Stimulated activated CD8-positive, alpha-beta memory T cell treated with anti-CD3 and anti-CD28 coated beads, Interleukin-2, amount 100 ng/mL, for 1 hour (primary cell): ENCODE measurements at places on chromosomes 11 and 22.

DNA sequence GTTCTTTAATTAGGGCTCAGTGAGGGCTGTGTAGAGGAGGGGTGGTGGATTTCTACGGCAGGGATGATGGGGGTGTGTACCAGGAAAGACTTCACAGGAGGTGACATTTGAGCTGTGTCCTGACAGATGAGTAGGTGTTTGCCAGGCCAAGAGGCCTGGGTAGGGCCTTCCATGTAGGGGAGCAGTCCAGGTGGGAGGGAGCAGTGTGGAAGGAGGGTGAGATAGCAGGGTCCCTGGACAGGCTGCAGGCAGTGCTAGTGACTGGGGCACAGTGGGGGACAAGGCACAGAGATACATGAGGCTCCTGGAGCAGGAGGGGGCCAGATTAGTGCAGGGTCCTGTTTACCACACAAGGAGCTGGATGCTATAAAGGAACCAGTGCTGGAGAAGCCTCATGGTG, 147.9 kb upstream of the CADM1 start:
- DNase-seq = no peak

- DNase-seq = no peak
These were observed 43.5 kb upstream of the TP53I11 start for GRCh38 chr11:44993971-44994704.

GRCh38 chr22:29654420-29654819, 51.0 kb downstream of the NF2 start:
- no peak for DNase-seq

DNA sequence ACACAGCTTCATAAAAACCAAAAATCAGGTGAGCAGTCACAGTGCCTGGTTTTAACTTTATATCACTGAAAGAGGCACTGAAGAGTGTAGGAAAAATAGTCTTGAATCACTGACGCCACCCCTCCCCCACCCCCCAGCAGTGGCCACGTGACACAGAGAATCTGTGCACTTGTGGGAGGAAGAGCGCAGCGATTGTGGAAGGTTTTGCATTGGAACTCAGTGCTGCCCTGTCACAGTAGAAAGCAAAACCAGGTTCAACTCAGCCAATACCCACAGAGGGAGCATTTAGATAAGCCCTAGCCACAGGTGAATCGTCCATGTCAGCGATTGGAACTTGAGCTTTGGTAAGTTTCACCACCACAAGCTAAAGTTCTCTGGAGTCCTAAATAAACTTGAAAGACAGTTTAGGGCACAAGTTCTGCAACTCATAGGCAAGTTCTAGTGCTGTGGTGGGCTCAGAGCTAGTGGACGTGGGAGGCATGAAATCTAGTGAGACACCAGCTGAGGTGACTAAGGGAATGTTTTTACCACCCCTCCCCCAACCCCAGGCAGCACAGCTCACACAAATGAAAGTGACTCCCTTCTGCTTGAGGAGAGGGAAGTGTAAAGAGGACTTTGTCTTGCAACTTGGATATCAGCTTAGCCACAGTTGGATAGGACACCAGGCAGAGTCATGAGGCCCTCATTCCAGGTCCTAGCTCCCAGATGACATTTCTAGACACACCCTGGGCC, 13.3 kb downstream of the OR52B2 start:
- no peak for DNase-seq

GRCh38 chr11:73142128-73142377, at the start of gene FCHSD2:
Gene FCHSD2, minus strand, starts transcription at chr11:73142318. Its CDS starts 441 bp downstream, at chr11:73141877.
- DNase-seq = no peak

- no peak for DNase-seq
These were observed 1356.2 kb downstream of the FAM181B start for GRCh38 chr11:81377418-81377817.

- no peak for DNase-seq
These were observed 638 bp upstream of the TENM4 start for GRCh38 chr11:79441461-79441875.

DNA sequence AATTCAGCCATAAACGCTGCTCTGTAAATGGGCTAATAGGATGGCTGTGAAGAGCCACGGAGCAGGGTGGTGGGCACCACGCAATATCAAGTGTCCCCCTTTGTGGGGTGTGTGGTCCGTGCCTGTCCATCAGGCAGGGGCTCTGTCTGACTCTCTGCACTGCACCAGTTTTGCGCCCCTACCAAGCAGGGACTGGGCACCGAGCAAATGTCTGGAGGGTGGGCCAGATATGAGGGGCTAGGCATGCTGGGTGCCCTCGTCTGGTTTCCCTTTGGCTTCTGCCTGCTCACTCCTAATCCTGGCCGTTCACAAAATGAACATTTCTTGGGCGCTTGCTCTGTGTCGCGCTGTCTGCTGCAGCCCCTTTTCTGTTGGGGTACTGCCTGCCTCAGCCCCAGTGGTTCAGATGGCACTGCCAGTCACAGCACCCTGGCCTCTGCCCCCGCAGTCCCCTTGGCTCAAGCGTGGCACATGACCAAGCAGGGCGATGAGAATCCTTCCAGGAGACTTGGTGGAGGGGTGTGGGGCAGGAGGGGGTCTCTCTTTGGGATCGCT, 37.1 kb upstream of the CELSR1 start:
- DNase-seq = no peak

GRCh38 chr11:110818032-110818687, 105.9 kb upstream of the ARHGAP20 start:
- no peak for DNase-seq

DNA sequence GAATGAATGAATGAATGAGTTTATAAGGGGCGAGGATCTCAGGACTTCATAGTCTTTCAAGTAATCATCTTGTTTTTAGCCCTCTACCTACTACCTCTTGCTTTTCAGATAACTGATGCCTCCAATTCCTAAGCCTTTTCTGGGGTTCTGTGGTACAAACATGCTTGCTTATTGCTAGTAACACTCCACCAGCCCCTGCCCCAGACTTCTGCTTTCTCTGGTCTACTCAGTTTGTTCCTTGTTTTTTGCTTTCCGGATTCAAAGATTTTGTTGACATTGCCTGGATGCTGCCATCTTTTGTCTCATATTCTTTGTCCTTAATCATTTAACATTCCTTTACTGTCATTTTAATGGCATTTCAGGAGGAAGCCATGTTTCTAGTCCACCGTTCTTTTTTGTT, 8.9 kb upstream of the TMEM9B start:
- no peak for DNase-seq

DNA sequence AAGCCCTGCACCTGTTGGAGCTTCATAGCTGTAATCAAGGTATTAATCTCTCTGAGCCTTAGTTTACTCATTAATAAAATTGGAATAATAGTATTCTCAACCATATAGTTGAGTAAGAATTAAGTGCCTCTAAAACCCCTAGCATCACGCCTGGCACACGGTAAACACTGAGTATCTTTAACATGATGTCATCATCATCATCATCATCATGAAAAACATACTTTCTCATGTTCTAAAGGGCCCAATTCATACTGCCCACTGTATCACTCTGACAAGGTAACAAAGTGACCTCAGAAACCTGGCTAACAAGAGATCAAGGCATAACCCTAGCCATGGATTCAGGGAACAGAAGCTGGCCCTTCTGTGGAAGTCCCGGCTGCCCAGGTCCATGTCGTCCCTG, 58.4 kb downstream of the KIRREL3 start:
- DNase-seq = no peak

- no peak for DNase-seq
These were observed 804.0 kb downstream of the TBC1D22A start for GRCh38 chr22:47566491-47566890.

DNA sequence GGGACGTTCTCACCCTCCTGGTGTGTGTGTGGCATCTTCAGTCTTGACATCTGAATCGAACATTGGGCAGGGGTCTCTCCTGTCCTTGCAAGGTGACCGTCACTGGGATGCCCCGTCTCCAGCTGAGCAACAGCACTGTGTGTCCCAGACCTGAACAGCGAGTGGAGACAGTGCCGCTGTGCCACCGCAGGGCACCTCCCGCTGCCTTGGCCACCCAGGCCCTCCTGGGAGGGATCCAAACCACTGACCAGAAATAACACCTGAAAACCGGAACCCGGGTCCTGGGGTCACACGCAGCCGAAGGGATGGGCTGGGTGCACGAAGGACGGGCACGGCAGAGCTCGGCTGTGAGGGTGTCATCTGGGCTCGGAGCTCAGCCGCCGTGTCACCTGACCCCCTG, 102.2 kb downstream of the BRD1 start:
- no peak for DNase-seq

DNA sequence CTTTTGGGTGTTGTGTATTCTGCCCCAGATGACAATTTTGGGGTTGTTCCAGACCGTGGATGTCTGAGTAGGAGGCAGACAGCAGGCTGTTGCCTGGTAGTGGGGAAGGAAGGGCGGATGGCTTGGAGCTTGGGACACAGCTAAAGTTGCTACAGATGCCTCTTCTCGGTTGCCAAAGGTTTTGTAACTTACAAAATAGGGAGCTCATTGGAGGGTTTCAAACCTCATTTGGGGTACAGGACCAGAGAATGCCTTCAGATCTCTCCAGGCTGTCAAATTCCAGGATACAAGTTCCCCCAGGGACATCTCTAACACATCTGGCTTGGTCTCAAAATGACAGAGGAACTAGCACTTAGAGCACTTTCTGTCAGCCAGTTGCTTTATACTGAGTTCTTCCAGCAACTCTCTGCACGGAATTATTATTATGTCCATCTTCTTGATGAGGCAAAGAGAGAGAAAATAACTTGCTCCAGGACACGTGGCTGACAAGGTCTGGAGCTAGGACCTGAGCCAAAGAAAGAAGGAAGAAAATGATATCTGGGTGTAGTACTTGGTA, 56.0 kb downstream of the SLC1A2 start:
- no peak for DNase-seq

GRCh38 chr11:32080361-32080980, 10.4 kb upstream of the RCN1 start:
- no peak for DNase-seq

GRCh38 chr11:5171856-5172255, 17.3 kb upstream of the OR52A1 start:
- no peak for DNase-seq
